Activated CD4-positive, CD25-positive, alpha-beta regulatory T cell (primary cell): ENCODE measurements at places on chromosomes 2 and 18.

DNA sequence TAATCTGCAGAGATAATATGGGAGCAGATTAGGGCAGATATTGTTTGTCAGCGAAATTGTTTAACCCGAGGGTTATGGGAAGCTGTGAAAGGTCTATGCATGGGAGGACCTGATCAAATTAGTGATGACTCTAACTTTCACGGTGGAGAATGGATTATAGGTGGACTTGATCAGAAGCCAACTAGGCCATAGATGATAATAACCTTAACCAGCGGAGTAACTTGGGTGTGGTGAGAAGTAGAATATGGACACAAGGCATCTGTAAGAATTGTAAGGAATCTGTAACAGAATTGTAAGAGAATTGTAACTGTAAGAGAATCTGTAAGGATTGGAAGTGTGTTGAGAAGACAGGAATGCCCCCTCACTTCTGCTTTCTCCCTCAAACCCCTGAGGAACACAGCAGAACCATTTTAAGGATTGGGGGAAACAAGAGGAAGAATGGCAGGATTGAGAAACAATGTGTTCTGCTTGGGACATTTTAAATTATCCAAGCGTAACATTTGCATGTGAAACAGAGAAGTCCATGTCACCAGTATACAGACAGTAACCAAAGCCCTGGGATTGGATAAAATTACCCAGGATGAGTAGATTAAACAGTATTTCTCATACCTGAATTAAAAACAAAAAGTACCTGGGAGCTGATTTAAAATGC lies 14.9 kb upstream of the SLC39A10 start:
- DNase-seq, result no peak

GRCh38 chr2:18506883-18507509 lies 53.5 kb downstream of the RDH14 start:
- DNase-seq, result no peak

DNA sequence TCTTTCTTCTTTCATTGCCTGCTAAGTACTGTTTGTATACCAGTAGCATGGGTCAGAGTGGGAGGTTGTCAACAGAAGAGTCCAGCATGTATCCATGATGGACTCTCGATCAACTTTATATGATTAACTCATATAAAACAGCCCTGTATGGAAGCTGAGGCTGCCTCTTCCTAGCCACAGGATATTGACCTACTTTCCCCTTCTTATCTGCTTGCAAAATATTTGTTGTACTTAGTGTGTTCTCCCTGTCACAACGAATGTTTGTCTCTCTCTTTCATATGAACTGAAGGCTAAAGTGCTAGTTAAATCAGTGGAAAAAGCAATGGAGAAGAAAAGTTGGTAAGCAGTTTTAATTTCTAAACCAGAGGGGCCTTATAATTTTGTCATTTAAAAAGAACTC lies 17.8 kb downstream of the MYO1B start:
- no peak for DNase-seq

- DNase-seq, result no peak
Measured at GRCh38 chr2:15833731-15834130, 106.6 kb upstream of the MYCN start.

- DNase-seq, result no peak
Measured at GRCh38 chr18:1047406-1047805, 142.7 kb downstream of the ADCYAP1 start.

DNA sequence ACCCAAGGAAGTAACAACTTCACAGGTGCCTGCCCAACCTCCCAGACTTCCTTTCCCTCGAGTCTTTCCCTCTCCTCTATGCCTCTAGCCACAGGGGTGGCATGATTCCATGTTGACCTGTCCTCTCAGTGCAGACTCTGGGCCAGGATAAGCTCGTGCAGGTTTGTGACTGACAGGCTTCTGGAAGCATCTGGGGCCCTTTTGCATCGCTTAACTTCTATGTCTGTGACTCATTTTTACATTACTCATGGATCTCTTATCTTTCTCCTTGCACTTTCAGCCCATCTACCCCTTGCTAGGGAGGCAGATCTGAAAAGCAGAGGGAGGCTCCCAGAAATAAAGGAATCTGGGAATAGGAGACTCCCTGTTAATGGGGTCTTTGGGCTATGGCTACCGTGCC lies 98.5 kb upstream of the RIOK3 start:
- no peak for DNase-seq

GRCh38 chr18:77433076-77433475 lies 183.4 kb downstream of the GALR1 start:
- no peak for DNase-seq

- peak; percentile 59 for DNase-seq
Measured at GRCh38 chr2:64609227-64609941, 44.3 kb downstream of the SERTAD2 start.

GRCh38 chr2:203859030-203859789 lies 8.4 kb upstream of the CTLA4 start:
- no peak for DNase-seq

- DNase-seq, result no peak
Measured at GRCh38 chr2:172387361-172387760, 40.0 kb upstream of the ITGA6 start.

- DNase-seq, result no peak
Measured at GRCh38 chr2:21452678-21453077, 328.9 kb downstream of the TDRD15 start.

GRCh38 chr2:148930046-148930775 lies 55.2 kb downstream of the KIF5C start:
- DNase-seq, result no peak

DNA sequence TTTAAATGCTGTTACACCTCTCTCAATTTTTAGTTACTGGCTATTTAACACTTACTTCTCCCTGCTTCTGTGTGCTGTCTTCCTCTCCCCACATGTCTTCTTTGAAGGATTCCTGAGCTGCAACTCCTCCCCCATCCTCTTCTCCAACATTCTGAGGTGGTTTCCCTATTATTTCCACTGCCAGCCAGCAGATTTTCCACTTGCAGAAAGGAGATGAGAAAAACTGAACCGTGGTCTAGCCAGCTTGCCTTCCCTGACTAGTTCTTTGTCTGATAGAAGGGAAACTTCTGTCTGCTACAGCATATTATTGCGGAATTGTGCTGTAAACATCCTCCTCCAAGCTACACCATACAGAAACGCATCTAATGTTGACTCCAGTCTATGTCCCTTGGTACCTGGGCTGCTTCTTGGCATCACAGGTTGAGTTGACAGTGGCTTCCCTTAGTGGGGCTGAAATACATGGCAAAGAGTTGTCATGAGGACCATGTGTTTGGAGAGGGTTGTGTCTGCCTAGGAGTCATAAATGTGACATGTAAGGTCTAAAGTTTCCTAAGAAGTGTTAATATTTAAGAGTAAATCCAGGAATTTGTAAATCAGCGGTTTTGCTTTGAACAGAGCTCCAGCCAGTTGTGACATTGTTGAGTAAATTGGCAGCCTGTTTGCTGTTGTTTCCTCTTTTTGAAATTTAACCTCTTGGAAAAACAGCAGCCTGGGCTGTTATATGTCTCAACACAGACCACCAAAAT lies 68.3 kb upstream of the RND3 start:
- DNase-seq, result no peak

DNA sequence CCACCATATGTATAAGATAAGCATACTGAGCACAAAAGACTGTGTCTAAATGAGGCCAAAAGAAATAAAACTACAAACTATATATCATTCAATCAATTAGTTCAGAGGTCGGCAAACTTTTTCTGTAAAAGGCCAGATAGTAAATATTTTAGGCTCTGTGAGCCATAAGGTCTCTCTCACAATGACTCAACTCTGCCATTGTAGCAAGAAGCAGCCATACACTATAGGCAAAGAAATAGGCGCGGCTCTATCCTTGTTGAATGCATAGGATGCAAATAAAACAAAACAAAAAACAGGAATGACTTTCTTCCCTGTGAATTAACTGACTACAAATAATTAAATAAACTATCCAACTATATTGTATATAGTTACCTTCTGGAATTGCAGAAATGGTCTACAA lies 8.6 kb upstream of the CCDC88A start:
- no peak for DNase-seq

DNA sequence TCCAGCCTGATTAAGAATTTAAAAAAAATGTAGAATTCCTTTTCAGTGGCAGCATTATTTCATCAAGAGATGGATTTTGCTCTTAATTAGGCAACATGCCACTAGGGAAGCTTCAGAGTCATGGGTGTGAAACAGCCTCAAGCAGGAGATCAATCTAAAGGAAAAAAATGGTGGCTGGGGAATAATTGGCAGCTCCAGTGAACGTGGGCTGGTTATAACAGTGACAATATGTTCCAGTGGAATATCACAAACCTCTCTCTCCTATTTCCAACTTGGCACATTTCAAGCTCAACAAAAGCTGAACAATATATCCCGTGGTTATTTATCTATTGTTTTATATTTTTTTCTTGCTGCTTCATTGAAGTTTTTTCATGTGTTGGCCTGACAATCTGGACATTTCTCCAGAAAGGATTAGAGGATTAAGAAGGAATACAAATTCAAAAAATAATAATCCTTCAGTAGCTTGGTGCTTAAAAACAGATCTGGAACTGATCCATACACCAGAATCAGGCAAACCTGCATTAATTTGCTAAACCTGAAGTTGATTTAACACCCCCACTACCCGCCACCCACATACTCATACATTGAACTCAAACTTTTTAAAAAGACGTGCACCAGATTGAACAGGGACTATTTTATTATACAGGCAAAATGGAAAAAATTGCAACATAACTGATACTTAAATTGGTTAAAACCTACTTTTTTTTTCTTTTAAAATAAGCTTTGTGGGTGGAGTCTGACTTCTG lies 255.9 kb upstream of the SPRED2 start:
- no peak for DNase-seq

DNA sequence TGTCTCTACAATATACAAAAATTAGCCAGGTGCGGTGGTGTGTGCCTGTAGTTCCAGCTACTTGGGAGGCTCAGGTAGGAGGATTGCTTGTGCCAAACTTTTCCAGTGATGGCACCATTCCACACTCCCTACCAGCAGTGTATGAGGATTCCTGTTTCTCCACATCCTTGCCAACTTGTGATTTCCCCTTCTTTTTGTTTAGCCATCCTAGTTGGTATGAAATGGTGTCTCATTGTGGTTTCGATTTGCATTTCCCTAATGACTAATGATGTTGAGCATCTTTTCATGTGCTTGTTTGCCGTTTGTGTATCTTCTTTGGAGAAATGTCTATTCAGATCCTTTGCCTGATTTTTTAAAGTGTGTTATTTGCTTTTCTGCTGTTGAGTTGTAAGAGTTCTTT lies 41.0 kb downstream of the EPB41L5 start:
- no peak for DNase-seq

DNA sequence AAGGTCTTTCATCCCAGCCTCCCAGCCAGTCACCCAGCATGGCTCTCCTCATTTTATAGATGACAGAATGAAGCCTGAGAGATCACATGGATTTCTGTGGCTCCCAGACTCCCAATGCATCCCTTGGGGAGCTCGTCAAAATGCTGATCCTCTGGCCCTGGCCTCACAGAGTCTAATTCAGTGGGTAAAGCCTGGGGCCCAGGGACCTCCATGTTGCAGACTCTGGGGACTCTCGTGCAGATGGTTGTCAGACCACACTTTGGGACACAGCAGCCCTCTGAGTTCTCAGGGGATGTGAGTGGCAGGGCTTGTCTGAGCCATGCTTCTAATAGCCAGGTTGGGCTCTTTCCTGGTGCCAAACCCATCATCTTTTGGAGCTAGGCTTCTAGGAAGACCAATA lies 97.0 kb downstream of the CTIF start:
- DNase-seq, result no peak

DNA sequence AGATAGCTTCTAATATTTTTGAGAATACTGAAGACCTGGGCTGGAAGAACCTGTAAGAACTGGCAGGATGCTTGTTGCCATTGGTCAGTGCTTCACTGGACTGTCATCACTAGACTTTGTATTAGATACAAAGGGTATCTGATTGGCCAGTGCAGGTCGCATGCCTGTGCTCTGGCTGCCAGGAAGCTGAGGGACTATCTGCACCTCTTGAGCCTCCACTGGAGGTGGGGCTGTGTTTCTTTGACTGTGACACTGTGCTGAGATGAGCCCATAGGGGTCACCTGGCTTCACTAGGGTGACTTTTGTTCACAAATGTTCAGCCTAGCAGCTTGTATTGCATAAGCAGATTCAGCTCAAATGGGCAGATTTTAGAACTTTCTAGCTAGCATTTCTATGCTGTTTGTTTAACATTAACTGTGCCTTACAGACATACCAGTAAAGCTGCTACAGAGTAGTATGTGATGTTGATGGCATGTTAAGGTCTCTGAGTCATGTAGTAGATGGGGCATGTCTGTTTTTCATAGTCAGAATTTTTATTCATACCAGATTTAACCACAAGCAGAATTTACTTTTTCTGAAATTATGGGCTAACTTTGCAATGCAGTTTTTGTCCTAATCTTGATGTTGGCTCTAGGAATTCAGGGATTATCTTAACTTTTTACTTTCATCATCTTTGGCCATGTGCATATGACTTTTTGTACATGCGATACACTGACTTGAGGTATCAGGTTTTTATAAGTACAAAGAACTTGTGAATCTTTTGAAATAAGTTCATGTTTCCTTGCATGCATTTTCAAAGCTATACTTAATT lies 56.1 kb downstream of the RHBDD1 start:
- no peak for DNase-seq

- DNase-seq, result no peak
Measured at GRCh38 chr2:20499387-20499786, 52.5 kb downstream of the RHOB start.

GRCh38 chr2:238352361-238352760 lies 32.0 kb downstream of the TRAF3IP1 start:
- no peak for DNase-seq

DNA sequence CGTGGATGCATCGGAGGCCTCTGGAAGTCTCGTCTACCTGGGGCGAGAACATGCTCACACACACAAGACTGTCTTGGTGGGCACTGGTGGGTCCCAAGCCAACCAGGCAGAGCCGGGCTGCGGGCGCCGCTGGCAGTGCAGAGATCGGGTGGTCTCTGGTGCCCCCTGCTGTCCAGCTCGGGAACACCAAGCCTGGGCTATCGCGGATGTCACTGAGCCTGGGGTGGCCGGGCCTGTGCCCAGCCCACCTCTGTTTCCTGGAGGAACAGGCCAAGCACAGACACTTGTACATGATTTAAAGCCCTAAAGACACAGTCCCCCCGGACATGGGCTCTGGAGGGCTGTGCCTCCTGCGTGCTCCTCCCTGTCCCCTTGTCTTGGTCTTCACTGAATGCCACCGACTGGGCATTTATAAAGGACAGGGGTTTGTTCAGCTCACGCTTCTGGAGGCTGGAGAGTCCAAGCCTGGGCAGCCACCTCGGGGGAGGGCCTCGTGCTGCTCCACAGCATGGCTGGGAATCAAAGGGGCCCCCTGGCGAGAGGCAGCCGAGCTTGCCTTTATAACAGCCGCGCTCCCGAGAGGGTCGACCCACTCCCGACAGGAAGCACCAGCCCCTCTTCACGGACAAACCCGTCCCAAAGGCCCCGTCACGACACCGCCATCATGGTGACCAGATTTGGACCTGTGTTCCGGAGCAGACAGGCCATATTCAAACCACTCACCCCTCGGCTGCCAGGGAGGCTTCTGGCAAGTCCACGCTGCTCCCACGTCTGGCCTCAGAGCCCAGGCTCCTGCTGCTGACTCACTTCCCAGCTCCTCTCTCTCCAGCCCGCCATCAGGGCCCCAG lies 3.6 kb upstream of the OTOS start:
- DNase-seq, result peak; percentile 89

- no peak for DNase-seq
Measured at GRCh38 chr2:217930761-217931563, 71.8 kb downstream of the TNS1 start.

GRCh38 chr2:119546447-119546767 lies 2.2 kb downstream of the CFAP221 start:
- DNase-seq, result no peak

- DNase-seq, result no peak
Measured at GRCh38 chr2:142825861-142826260, 51.6 kb upstream of the KYNU start.
